ENCODE measurements at places on chromosomes 4 and X. TPM values are rescaled to one million over a fixed set of nuclear protein-coding genes. Genes with fewer than 3 reads are reported as not detected.
A peak's percentile ranks its signal among the peaks of the same experiment; 100 is the strongest.

- peak overlapping the region; percentile 10 for H3K27ac ChIP-seq
- no peak overlapping the region for H3K4me3 ChIP-seq
- DNase-seq, result no peak
- peaks cover 13% of the 10 kb centered on the region for H3K4me1 ChIP-seq
These were observed 46.4 kb downstream of the MAMLD1 start for GRCh38 chrX:150409486-150409885.

- no peak overlapping the region for H3K27ac ChIP-seq
- DNase-seq, result no peak
- no peak overlapping the region for H3K4me3 ChIP-seq
- H3K27me3 ChIP-seq, result no peaks in the 10 kb centered on the region
- H3K36me3 ChIP-seq, result no peaks in the 10 kb centered on the region
These were observed 18.8 kb downstream of the BMP3 start for GRCh38 chr4:81049330-81049729.

- no peaks in the 10 kb centered on the region for H3K4me1 ChIP-seq
- no peak overlapping the region for H3K4me3 ChIP-seq
- H3K27ac ChIP-seq, result no peak overlapping the region
- no peaks in the 10 kb centered on the region for H3K36me3 ChIP-seq
These were observed 74.3 kb upstream of the ANXA3 start for GRCh38 chr4:78477276-78477675.

DNA sequence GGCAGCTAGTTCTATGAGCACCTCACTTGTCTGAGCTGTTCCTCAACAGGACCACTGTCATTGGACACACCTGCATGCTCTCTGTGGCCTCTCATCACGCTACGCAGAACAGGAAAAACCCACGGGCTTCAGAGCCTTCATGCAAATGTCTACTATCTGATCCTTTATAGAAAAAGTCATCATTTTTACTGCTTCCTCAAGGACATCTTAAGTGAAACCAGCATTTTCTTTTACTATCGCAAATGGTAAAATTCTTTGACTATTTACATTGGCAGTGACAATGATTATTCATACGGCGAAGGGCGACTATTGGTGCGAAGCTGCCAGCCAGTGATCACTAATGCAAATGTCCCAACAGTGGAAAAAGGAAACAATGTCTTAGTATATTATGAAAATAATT lies 147.0 kb downstream of the AFAP1 start:
- H3K4me3 ChIP-seq, result no peak overlapping the region
- DNase-seq, result no peak
- peaks cover 15% of the 10 kb centered on the region for H3K4me1 ChIP-seq
- H3K27me3 ChIP-seq, result no peaks in the 10 kb centered on the region
- no peaks in the 10 kb centered on the region for H3K36me3 ChIP-seq

GRCh38 chr4:86223472-86223871 lies 136.4 kb downstream of the MAPK10 start:
- H3K27ac ChIP-seq, result no peak overlapping the region
- DNase-seq, result no peak
- no peaks in the 10 kb centered on the region for H3K4me1 ChIP-seq
- H3K4me3 ChIP-seq, result no peak overlapping the region

- no peak overlapping the region for H3K27ac ChIP-seq
- H3K36me3 ChIP-seq, result no peaks in the 10 kb centered on the region
- H3K4me3 ChIP-seq, result no peak overlapping the region
These were observed 40.9 kb downstream of the GK start for GRCh38 chrX:30693999-30694650.

DNA sequence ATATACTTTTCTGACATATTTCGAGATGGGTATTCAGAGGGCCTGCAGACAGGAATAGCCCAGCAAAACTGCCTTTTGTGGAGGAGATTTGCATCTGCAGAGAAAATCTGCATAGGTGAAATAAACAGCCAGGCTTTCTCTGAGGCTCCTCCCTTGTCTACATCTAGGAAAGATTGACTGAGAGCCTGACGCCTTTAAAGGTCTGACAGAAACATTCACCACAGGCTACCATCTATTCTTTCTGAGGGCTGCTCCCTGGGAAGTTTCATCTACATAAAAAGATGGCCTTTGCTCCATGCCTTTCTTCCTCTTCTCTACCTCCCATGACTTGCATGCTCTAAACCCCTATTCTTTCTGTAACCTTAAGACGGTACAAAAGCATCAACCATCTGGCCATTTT lies 55.0 kb upstream of the AP1S2 start:
- H3K27ac ChIP-seq, result no peak overlapping the region
- H3K36me3 ChIP-seq, result no peaks in the 10 kb centered on the region
- no peak for DNase-seq
- H3K27me3 ChIP-seq, result no peaks in the 10 kb centered on the region
- no peak overlapping the region for H3K4me3 ChIP-seq

DNA sequence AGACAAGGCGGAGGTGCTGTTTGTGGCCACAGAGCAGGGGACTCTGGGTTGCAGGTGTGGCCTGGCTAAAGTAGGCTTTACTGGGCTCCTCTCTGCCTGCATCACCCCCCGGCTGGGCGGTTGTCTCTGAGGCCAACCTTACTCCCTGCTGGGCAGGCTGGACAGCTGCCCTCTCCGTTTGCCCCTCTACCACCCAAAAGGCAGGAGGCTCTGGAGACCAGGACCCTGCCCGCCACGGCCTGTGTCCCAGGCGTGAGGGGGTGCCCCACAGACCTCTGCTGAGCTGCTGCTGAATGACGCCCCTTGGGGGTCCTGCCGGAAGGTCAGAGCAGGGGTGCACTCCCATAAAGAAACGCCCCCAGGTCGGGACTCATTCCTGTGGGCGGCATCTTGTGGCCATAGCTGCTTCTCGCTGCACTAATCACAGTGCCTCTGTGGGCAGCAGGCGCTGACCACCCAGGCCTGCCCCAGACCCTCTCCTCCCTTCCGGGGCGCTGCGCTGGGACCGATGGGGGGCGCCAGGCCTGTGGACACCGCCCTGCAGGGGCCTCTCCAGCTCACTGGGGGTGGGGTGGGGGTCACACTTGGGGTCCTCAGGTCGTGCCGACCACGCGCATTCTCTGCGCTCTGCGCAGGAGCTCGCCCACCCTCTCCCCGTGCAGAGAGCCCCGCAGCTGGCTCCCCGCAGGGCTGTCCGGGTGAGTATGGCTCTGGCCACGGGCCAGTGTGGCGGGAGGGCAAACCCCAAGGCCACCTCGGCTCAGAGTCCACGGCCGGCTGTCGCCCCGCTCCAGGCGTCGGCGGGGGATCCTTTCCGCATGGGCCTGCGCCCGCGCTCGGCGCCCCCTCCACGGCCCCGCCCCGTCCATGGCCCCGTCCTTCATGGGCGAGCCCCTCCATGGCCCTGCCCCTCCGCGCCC lies 920 bp downstream of the HTT-AS start:
- peak overlapping the region; percentile 77 for H3K4me3 ChIP-seq
- H3K27me3 ChIP-seq, result no peaks in the 10 kb centered on the region
- peaks cover 25% of the 10 kb centered on the region for H3K4me1 ChIP-seq
- no peaks in the 10 kb centered on the region for H3K36me3 ChIP-seq
- peak overlapping the region; percentile 69 for H3K27ac ChIP-seq
- no peak for DNase-seq

GRCh38 chr4:2142630-2143427 lies 83.7 kb downstream of the NAT8L start:
- no peak for DNase-seq
- H3K4me1 ChIP-seq, result no peaks in the 10 kb centered on the region
- no peaks in the 10 kb centered on the region for H3K27me3 ChIP-seq
- no peak overlapping the region for H3K27ac ChIP-seq
- no peak overlapping the region for H3K4me3 ChIP-seq

GRCh38 chr4:186840771-186841301 lies 117.2 kb upstream of the FAT1 start:
- H3K27ac ChIP-seq, result peak overlapping the region; percentile 36
- H3K27me3 ChIP-seq, result no peaks in the 10 kb centered on the region
- H3K4me1 ChIP-seq, result peaks cover 17% of the 10 kb centered on the region

GRCh38 chr4:75786526-75786925 lies 62.1 kb downstream of the USO1 start:
- no peak overlapping the region for H3K27ac ChIP-seq
- DNase-seq, result no peak
- H3K36me3 ChIP-seq, result peaks cover 100% of the 10 kb centered on the region
- H3K4me3 ChIP-seq, result no peak overlapping the region
- H3K27me3 ChIP-seq, result no peaks in the 10 kb centered on the region

Gene ZAR1
- not detected for total RNA-seq

Gene MAML3
- total RNA-seq, result 4.6 TPM

Gene XAGE5
- total RNA-seq, result not detected

Gene NXF2
- not detected for total RNA-seq

Gene MSX1
- 3.9 TPM for total RNA-seq

Gene NOCT
- 6.7 TPM for total RNA-seq

Gene TMEM185A
- total RNA-seq, result 42.8 TPM
